Brain (organoid and tissue), 16 donors: ENCODE measurements at places on chromosomes 3 and 15.
A peak's percentile ranks its signal among the peaks of the same experiment; 100 is the strongest.

DNA sequence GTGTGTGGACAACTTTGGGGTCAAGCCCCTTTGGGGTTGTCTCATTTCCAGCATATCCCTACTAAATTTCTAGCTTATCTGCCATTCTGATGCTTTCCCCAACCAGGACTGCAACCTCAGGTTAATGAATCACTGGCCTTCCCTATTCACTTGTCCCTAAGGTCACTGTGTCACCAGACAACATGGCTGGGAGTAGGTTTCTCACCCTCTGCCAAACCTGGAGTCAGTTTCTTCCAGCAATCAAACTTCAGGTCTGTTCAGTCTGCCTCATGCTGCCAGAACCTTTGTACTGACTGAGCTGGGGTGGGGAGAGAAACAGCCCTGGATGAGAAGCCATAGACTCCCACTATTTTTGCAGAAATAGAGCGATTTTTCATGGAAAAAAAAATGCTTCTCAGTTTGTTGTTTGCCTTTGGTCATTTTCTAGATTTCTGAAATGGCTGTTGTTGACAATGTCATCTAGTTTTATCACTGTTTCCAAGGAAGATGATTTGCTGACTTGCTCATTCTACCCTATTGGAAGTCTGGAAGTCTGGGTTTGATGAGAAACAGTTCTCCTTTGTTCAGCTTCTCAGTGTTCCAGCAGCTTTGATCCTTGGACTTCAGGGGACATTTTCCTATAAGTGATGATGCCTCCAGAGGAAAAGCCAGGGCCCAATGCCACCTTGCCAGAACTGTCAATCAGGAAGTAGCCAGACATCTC is 74.8 kb upstream of the IL12A start:
- no peak for DNase-seq

DNA sequence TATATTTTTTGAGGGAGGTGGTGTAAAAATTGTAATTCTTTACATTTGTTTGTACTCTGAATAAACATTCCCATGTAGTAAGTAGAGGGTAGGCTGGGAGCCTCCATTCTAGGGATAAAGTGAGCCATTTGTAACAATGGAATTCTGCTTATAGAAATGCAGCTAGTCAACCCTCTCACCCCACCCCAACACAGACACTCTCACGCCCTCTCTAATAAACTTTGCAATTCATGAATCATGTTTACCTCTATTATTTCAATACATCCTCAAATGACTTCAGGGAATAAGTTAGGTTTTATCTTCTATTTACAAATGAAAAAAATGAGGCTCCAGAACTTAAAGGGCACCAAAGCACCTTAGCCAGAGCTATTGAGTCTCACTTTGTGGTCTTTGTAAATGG is 56.5 kb upstream of the PDZRN3 start:
- DNase-seq: no peak

DNA sequence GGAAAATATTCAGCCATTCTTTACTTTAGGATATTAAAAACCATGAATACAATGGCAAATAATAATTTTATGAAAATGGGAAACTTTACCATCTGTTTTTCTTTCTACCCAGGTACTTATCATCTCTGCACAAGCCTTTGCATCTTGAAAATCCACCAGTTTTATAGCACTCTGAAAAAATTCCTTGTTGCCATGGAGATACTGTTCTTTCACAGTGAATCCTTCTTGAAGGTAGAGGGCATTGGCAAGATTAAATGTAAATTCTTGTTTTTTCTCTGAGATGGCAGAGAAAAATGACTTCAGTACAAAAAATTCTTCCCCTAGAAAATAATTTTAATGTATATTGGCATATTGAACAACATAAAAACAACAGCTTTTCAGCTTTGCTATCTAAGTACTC is 6.9 kb downstream of the SERPINI2 start:
- DNase-seq: peak; percentile 90

DNA sequence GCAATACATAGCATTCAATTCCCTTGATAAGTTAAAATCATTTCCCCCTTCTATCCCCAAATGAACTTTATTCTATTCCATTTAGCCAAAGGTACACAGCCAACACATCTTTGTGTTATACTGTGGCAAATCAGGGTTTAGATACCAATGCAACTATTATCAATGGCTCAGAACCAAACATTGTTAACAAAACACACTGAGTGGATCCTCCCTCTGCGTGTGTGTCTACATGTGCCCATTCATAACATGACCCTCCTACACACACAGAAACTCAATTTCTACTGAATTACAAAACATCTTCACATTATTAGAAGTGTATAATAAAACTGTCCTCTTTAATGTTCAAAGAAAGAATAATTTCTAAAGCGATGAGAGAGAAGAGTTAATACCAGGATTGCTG is 1.3 kb downstream of the TTBK2 start:
- DNase-seq: peak; percentile 12

DNA sequence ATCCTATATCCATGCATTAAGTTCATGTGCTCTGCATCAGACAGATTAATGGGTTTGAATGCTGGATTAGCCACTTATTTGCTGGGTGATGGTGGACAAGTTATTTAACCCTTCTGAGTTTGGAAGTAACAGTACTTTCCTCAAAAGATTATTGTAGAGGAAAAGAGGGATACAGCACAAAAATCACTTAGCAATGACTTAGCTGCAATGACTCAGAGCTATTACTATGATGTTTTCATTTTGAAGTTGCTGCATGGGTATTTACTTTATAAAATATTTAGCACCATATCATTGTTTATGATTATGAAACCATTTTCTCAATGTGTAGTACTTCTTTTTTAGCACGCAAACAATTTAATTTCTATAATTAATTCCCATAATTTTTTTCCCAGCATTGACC is 248.4 kb downstream of the MYRIP start:
- DNase-seq: no peak

- DNase-seq: no peak
Measured at GRCh38 chr3:24497942-24498341, 3.3 kb upstream of the THRB start.
